ENCODE measurements at places on chromosomes 16 and 17. TPM values are rescaled to one million over a fixed set of nuclear protein-coding genes. Genes with fewer than 3 reads are reported as not detected.

HS3ST3B1 gene
- 2.5 TPM for total RNA-seq

AGRP gene
- total RNA-seq, result not detected

ZFPM1 gene
- total RNA-seq, result 0.42 TPM

KPNA2 gene
- 26.3 TPM for total RNA-seq

CCDC144A gene
- 3.7 TPM for total RNA-seq

DNA sequence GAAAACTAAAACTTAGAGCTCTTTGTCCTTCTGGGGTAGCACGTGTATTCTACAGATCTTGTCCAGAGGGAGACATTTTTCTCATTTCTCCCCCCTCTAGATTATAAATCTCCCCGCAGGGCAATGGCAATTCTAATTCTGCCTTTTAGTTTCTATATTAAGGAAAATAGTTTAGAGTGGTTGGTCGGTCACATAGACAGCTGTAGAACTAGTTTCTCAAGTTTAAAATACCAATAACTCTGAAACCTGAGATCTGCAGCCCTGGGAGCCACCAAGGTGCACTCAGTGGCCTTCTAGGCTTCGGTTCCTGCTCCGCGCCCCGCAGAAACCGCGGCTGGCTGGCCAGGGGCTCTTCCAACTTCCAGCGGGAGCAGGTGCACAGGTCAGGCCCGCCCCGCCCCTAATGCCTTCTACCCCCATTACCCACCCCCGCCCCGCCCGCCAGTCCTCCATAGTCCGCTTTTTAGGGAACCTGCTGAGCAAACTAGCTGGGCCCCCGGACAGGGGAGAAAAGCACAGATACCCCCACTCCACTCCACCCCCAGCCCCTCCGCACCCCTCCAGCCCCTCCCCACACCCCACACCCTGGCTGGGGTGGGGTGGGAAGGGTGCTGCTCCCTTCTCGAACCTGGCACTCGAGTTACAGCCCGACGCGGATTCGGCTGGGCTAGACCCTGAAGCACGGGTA lies 431 bp downstream of the SLFN11 start:
- H3K27ac ChIP-seq, result peak overlapping the region; percentile 94
- no peak for DNase-seq
- peaks cover 7% of the 10 kb centered on the region for H3K36me3 ChIP-seq
- H3K4me1 ChIP-seq, result peaks cover 14% of the 10 kb centered on the region

- no peak overlapping the region for H3K27ac ChIP-seq
- H3K36me3 ChIP-seq, result no peaks in the 10 kb centered on the region
- H3K4me3 ChIP-seq, result no peak overlapping the region
- H3K4me1 ChIP-seq, result no peaks in the 10 kb centered on the region
- DNase-seq, result no peak
Observed at GRCh38 chr16:54687043-54687899, 243.4 kb upstream of the IRX5 start.

DNA sequence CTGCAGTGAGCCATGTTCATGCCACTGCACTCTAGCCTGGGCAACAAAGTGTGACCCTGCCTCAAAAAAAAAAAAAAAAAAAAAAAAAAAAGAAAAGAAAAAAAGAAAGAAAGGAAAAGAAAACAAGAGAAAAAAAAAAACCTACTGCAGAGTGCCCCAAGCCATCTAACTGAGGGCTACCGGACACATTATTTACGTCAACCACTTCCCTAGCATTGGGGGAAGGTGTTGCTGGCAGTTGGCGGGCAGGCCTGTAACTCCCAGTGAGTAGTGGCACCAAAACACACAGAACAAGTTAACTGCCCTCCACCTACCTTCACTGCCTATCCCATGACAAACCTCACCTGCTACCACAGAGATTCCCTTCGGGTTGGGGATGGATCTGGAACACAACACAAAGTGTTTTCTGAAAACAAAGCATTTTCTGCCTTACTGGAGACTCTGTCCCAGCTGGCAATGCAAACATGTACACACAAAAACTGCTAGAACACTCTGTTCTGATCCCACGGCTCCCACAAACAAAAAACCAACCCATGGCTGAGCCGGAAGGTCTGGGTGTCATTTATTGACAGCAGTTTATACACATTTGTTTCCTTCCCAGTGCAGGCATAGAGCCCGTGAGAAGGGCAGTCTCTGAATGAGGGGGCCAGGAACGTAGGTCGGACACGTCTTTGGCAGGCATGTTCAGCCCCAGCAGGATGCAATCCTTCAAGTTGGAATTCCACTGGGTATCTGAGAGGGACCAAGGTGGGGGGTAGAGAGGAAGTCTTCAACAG lies 11.0 kb downstream of the PHB1 start:
- peaks cover 9% of the 10 kb centered on the region for H3K4me1 ChIP-seq
- peak overlapping the region; percentile 52 for H3K27ac ChIP-seq
- H3K4me3 ChIP-seq, result no peak overlapping the region
- no peak for DNase-seq
- H3K36me3 ChIP-seq, result peaks cover 43% of the 10 kb centered on the region

- peaks cover 40% of the 10 kb centered on the region for H3K4me1 ChIP-seq
- no peak for DNase-seq
- H3K36me3 ChIP-seq, result no peaks in the 10 kb centered on the region
- H3K27ac ChIP-seq, result no peak overlapping the region
- peaks cover 79% of the 10 kb centered on the region for H3K27me3 ChIP-seq
Observed at GRCh38 chr16:704047-704446, 1.6 kb downstream of the FBXL16 start.

DNA sequence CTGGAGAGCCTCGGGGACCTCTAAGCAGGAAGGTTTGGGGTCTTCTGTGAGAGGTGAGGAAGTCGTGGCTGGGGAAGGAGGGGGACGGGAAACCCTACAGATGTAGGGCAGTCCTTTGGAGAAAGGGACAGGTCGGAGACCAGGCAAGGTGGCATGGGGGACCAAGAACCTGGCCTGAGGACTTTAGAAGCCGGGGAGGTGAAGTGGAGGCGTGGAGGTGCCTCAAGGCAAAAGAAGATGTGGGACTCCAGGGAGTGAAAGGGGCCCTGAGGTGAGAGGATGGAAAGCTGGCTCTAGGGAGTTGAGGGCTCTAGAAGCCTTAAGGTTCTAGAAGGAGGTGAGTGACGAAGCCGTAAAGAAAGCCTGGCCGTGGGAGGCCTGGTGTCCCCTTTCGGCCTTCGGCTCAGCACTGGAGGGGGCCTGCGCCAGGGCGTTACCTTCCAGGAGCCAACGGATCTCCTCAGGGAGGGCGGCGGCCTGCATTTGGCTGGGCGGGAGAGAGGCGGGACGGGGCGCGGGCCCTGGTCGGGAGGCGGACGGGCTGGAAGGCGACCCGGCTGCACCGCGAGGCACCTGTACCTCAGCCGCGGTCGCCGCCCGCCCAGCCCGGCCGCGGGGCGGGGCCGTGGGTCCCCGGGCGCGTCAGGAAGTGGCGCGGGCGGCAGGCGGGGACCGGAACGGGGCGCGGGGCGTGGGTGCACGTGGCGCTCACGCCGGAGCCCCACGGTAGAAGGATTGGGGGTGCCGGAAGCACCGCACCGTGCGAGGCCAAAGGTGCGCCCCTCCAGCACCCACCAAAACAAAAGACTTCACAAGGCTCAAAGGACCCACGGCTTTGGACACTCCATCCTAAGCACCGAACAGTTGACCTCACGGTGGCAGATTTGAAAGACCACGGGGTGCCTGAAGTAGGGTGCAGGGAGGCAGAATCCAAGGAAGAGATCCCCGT lies at the start of gene SKAP1:
SKAP1 (minus strand) TSS at position 577 of the 949 bp plus-strand sequence.
- DNase-seq, result no peak
- no peaks in the 10 kb centered on the region for H3K36me3 ChIP-seq
- no peak within 1 kb of the TSS for H3K27ac ChIP-seq
- peaks cover 18% of the 10 kb centered on the region for H3K27me3 ChIP-seq
- H3K4me3 ChIP-seq, result peak within 1 kb of the TSS; percentile 35

DNA sequence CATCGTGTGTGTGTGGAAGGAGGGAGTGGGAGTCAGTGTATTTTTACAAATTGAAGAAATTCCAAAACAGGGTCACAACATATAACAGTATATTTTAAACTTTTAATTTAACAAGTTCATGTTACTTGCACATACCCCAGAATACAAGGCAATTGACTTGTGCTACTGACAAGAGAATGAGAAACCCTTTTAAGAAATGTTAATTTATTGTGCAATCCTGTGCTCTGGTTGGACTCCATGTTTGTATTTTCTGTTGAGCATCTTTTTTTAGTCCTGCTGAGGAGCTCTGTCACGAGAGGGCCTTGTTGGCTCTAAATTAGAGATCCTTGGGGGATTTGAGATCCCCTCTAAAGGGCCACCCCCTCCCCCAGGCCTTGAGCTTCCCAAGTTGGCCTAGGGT lies 1.1 kb upstream of the EMP2 start:
- H3K4me3 ChIP-seq, result no peak overlapping the region
- no peak for DNase-seq
- H3K36me3 ChIP-seq, result no peaks in the 10 kb centered on the region
- no peaks in the 10 kb centered on the region for H3K27me3 ChIP-seq
